ENCODE measurements at places on chromosomes 6 and 20.

GRCh38 chr6:344816-345340 is 46.7 kb upstream of the IRF4 start:
- no peak for DNase-seq

- no peak for DNase-seq
Measured at GRCh38 chr6:87293526-87293925, 28.9 kb upstream of the SMIM8 start.

DNA sequence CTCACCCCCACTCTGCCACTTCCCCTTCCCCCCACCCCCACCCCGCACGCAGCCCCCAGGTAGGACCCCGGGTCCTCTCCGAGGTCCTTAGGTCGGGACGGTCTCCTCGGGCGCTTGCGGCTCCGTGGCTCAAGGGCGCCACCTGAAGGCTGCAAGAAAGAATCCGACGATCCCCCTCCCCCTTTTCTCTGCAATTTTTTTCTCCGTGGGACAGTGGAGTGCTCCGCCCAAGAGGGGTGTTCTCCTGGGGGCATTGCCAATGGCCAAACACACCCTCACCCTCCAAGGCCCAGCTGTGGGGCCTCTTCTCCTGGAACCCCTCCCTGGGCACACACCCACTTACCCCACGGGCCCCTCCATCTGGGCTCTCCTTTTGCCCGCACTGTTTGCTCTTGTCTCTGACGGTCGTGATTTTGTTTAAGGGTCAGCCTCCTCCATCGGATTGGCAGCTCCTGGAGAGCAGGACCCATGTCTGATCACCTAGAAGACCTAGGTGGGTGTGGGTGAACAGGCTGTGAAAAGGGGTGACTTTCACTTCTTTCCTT is 1.1 kb upstream of the TMEM74B start:
- DNase-seq, result no peak

- no peak for DNase-seq
Measured at GRCh38 chr6:69022993-69023392, 387.9 kb downstream of the ADGRB3 start.

DNA sequence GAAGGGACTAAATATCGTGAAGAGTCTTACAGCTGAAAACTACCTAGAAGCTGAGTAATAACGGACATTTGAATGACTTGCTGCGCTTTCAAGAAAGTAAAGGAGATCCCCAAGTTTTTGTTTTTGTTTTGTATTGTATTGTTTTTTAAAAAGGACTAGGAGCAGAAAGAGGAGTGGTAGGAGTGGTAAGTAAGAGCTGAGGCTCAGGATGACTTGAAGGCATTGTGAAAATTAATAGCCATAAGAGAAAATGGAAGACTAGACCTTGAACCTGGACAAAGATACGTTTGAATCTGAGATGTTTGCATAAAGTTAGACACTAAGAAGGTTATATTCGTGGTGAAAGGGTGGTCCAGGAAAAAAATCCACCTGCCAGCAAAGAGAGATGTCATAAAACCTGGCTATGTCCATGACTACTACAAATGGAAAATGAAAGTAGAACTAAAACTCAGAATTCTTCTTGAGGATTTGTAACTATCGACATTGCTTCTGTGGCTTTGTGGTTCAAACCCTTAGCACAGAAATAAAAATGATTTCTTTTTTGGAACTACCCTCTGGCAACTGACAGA is 824.8 kb upstream of the FLRT3 start:
- DNase-seq, result no peak

DNA sequence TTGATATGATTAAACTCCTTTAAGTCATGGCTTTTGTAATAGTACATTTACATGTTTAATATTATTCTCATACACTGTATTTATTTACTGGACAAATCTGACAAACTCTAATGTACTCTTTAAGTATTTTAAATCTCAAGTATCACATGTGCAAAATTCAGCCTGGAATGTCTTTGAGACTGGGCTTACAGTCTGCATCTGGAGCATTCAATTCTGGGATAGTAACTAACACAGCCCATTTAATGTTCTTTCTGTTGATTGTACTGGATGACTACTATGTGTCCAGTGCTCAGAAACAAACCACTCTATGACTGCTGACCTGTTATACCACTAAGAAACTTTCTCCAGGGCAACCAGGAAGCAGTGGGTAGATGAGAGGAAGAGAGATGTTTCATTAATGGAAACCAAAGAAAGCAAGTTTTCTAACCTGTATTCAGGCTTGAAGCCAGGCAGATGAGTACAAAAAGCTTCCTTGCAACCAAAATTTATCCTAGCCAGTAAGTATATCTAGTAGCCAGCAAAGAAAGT is 26.8 kb downstream of the FBXL4 start:
- no peak for DNase-seq

DNA sequence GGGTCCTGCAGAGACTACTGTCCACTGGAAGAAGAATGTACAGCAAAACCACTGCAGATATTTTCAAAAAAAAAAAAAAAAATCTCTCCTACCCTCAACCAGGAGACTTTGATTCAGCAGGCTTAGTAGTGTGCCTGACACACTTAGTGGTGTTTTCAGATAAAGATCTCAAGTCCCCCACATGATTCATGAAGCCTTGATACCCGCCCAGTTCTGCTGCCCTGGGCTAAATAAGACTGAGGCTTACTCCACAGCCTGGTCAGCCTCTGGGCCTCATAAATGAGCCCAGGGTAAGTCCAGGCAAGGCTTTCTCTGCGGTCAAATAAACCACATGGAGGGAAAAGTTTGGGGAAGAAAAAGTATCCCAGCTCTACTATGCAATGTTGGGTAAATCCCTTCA is 222.1 kb upstream of the ARID1B start:
- no peak for DNase-seq

DNA sequence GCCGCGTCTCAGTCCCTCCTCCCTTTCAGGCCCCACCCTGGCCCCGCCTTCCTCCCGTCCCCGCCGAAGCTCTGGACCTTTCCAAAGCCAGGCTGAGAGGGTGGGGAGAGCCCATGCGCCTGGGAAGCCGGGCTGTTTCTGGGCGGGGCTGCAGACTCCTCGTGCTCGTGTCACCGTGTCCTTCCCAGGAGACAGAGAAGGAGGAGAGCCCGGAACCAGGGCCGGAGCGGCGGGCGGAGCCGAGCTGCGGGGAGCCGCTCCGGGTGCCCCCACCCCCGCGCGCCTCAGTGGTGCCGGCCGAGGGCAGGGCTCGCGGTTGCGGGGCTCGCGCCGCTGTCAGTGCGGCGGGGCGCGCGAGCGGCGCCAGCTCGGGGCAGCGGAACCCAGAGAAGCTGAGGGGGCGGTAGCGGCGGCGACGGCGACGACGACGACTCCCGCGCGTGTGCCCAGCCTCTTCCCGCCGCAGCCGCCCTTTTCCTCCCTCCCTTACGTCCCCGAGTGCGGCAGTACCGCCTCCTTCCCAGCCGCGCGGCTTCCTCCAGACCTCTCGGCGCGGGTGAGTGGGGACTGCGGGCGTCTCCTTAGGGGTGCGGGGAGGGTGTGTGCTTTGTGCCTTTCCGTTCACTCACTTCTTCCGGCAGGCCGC is at the start of gene RALY:
Gene RALY, plus strand, starts transcription at position 336 of the 646 bp plus-strand sequence. CDS start 78,164 bp downstream, outside the sequence.
- DNase-seq, result no peak
